CD14-positive monocyte (primary cell): ENCODE measurements at places on chromosomes 12 and 14.

- DNase-seq = peak; percentile 54
These were observed 9.9 kb downstream of the LRRC74A start for GRCh38 chr14:76836029-76836630.

DNA sequence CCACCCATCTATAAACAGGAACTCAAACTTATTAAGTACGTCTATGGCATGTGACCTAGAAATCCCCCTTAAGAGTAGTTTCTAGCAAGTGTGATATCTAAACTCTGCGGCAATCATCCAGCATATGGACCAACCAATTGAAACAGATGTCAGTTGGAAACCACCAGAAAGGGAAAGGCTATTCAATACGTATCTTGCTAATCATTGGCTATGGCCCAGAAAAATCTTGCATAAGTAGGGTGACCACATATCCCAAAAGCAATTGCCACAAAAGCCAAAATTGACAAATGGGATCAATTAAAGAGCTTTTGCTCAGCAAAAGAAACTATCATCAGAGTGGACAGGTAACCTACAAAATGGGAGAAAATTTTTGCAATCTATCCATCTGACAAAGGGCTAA lies 24.2 kb downstream of the SYNJ2BP start:
- DNase-seq = no peak

DNA sequence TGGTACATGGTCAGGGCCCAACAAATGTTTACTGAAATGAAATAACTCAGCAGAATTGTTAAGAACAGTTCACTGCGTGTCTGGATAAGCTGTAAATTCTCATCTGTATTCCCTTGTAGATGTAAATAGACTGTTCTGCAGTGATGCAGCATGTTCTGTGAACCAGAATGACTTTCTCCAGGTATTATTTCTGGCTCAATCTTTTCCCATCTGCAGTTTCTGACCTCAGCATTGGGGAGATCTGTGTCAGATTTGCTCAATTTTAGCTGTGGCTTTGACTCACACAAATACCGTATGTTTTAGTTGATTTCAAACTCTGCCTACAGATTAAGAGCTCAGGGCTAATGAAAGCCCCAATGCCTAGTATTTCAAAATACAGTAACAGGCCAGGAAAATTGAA lies 49.2 kb upstream of the DICER1 start:
- no peak for DNase-seq

DNA sequence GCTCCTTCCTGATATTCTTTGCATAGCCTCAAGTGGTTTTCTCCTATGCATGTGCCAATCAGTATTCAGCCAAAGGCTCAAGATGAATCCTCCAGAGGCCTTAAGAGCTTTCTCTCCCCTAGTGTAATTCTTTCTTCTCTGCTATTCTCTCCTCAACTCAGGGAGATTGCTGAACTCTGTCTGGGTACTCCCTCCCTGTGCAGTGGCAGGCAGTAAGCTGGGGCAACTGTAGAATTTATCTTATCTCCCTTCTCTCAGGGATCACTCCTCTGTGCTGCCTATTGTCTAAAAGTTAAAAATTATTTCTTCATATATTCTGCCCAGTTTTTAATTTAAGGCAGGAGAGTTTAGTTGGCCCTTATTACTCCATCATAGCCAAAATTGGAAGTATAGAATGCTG lies 28.5 kb upstream of the RTRAF start:
- DNase-seq = no peak

- peak; percentile 49 for DNase-seq
These were observed 1.0 kb upstream of the KDM2B start for GRCh38 chr12:121581686-121582429.

DNA sequence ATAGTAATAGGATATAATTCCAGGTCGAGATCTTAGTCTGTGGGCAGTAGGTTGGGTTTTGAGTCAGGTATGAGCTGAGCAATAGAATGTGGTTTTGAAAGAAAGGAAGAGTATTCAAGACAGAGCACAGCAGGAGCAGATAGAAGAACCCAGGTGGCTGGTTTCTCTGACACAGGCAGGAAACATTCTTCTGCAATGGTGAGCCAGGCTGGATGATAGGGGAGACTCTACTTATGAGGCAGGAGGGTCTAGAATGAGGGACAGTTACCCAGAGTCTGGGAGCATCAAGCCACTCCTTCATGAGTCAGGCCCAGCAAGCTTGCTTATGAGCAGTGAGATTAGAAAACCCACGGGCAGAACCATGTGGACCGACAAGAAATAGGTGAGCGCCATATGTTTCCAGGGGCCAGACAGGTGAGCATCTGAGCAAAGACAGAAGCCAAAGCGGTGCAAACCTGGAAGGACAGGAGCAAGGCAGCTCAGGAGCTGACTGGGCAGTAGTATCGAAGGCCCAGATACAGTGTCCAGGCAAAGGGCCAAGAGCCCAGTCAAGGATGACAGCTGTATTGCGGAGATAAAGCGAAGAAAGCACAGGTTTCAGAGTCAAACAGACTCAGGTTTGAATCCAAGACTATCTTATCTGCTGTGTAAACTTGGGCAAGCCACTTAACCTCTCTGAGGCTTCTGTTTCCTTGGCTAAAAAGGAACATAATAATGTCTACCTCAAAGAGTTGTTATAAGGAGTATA lies 22.5 kb upstream of the PCNX1 start:
- DNase-seq = peak; percentile 36

DNA sequence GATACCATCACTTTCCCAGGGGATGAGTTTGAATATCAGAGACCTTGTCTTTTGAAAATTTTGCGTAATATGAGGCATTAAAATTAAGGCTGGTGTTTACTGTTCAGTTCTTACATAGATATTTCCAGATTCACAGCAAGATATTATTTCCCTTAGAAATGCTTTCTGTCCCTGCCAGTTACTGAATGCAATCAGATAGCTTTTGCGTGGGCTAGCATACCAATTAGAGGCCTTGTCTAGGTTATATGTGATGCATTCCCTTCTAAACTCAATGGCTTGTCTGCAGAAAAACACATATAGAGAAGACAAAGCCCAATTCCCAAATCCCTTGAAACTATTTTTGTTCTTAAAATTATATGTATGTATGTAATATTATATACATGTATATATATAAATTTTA lies 167.8 kb downstream of the RMST start:
- DNase-seq = no peak

GRCh38 chr12:30457621-30458289 lies 237.9 kb downstream of the IPO8 start:
- no peak for DNase-seq

DNA sequence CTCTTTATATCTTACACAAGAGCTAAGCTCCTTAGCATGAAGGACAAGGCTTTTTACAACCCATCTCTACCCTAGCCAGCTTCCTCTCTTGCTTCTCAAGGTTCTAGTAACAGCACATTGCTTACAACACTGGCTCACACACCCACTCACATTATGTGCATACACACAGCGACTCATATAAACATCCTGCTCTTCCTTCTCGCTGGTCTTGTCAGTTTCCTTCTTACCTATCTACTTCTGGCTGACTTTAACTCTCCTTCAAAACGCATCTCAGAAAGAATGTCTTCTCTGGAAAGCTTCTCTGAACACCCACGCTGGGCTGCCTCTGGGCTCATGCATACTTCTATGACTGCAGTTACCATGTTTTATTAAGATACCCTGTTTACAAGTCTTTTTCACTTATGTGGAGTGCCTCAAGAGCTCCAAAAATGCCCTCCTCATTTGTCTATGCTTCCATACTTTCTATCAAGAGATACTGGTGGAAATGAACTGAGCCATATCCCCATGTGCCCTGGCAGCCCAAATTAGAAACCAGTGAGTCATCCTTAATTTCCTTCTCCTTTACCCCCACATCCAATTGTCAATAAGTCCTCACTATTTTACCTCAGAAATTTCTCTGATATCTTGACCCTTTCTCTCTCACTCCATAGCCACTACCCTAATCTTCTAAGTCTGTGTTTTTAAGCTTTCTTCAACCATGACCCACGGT lies 126.9 kb upstream of the KRAS start:
- peak; percentile 35 for DNase-seq

DNA sequence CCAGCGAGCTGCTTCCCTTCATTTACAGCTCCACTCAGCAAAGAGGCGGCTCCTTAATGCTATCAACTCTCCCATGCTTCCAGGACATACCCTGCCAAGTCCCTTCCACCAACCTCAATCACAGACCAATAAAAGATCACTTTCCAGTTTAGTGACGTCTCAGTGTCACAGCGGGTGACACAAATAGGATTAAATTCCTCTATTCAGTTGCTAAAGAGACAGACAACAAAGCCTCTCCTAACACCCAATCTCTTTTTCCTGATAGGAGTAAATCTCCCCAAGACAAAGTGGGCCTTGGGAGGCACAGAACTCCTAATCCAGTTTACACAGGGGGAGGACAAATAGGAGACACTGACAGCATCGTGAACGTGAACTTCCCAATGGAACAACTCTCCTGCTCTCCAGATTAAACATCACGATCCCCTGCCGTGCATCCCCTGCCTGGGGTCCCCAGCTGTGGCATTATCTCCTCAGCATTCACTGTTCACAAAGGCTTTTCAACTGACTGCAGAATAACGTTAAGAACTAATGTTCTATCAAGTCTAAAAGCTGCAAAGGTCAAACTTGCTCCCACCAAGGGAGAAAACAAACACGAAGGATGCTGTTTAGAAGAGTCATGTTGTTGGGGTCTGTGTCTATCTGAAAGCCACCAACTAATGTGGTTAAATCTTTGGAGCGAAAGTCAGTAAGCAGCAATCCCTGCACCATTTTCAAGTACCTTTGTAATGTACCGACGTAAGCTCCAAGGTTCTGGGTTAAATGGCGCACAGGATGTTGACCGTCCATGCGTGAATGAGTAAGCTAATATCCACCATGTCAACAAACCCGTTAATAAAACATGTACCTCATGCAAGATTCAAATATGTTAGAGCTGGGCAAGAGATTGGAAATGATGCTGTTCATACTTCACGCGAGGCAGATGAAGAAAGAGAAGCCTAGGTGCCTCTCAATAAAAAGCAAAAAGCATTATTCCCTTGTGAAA lies 31.5 kb downstream of the TMEM132D start:
- DNase-seq = no peak

DNA sequence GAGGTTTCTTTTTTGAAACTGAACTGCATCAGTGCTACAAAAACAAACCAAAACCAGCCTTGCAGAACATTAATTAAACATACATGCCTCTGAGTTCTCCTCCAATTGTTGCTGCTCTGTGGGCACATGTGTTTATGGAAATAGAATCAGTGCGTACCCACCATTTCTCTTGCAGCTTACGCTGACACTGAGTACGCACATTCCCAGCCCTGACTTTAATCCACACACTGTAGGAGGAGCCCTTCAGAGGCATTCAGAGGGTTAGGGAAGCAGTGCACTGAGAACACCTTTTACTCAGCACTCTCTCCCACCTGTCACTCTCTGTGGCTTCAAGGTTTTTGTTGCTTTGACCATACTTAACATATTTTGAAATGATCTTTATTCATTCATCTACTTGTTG lies 250.5 kb upstream of the PWP1 start:
- no peak for DNase-seq

- no peak for DNase-seq
These were observed 145.8 kb downstream of the SLC8A3 start for GRCh38 chr14:70043001-70043400.

GRCh38 chr14:65287264-65288131 lies 125.0 kb upstream of the FUT8 start:
- no peak for DNase-seq

DNA sequence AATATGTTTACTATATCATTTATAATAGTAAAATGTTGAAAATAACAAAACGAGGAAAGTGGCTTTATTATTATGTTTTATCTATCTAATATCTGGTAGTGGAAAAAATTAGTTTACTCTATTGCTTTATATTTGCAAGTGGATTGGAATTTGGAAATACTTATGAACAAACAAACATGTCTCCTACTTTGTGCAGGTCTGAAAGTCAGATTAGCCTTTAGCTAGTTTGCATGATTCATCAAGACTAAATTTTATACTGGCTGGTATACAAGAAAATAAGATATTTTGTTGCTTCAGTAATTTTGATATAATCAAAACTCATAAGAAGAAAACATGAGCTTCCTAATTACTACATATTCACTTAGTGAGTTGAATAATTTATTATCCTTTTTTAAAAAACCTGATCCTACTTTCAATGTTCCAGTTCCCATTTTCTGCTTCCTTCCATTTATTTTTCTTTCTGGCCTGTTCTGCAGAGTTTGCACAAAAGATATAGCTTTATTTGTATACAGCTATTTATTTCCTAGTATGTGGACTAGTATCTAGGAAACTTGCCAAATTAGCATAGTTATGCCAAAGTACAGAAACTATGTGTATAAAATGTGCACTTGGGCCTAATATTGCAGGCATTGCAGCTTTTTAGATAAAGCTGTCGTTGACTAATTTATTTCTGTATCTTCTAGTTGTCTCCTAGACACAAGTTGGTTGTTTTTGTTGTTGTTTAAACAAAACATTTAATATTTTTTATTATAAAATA lies 122.0 kb downstream of the AKAP6 start:
- DNase-seq = no peak

DNA sequence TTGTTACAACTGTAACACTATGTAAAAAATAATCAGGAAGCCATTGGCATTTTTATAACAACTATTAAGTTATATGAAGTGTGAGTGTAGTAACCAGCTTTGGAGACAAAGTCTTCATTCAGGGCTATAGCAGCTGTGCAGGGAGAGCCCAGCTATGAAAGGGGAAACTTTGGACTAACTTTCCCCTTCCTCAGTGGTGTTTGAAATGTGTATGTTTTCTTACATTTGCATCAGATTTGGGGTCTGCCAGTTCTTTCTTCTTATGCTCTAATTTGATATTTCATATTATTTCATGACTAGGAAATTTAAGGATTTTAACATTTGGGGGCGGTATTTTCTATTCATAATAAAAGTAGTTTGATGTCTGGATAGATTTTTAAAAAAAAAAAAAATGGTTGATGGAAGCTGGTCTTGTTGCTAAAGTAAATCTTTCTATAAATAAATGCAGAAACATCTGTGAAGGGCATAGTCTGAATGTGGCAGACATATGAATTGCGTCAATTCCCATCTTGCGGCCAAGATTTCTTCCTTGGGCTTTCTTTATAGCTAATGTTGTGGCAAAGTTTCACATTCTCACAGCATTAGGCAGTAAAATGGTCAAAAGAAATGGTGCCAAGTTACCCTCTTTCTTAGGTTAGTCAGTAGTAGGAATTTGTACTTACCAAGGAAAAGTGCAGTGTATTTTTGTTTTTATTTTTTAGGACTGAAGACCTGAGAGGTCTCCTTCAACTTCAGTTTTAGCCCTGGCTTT lies 35.6 kb downstream of the RASSF8 start:
- no peak for DNase-seq

- DNase-seq = no peak
These were observed 43.8 kb upstream of the CSRNP2 start for GRCh38 chr12:51127050-51127729.

DNA sequence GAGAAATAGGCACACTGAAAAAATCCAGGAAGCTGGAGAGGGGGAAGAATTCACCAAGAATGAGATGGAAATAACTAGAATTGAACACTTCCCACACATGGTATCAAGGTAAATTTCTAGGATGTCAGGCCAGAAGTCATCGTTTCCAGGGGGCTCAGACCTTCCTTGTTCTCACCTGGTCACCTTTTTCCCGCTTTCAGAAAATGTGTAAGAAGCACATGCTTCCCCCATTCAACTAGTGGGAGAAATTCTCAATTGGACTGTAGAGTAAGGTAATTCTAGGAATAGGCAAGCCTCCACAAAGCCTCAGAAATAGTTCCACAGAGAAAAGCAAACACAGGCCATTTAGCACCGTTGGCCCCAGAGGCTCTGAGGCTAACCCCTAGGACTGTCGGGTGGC lies 2.8 kb upstream of the PTMS start:
- no peak for DNase-seq
